ENCODE measurements at places on chromosomes 13 and 19.

DNA sequence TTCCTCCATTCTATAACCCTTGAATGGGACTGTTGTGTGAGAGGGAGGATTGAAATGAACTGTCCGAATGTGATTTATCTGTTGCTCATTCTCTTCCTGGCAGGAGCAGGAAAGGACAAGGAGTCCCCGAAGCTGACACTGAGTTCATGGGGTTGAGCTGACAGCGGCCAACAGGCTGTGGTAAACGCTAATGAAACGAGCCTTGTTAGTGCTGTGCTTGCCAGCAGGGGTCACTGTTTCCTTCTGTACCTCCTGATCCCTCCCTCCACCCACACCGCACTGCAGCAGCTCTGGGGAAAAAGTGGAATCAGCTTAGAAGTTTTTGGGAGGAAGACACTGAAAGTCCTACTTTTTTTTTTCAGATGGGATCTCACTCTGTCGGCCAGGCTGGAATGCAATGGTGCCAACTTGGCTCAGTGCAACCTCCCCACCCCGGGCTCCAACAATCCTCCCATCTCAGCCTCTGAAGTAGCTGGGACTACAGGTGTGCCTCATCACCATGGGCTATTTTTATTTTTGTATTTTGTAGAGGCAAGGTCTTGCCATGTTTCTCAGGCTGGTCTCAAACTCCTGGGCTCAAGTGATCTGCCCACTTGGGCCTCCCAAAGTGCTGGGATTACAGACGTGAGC, 6.7 kb upstream of the ZNF761 start:
- DNase-seq: peak; percentile 92

DNA sequence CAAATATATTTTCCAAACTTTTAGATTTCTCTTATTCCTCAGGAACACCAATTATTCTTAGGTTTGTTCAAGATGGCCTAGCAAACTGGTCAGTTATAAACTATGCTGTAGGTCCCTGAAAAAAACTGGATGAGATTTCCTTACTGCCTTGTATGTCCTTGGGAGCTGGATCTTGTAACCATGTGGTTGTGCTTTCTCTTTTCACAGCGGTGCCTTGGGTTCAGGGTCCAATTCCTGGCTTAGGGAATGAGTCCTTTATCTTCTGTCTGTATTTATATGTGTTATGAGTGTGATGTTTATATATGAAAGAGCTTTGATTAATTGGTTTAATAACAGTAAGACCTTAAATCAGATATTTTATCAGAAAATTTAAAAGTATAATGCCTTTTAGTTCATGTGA, 23.5 kb upstream of the GRTP1 start:
- no peak for DNase-seq

DNA sequence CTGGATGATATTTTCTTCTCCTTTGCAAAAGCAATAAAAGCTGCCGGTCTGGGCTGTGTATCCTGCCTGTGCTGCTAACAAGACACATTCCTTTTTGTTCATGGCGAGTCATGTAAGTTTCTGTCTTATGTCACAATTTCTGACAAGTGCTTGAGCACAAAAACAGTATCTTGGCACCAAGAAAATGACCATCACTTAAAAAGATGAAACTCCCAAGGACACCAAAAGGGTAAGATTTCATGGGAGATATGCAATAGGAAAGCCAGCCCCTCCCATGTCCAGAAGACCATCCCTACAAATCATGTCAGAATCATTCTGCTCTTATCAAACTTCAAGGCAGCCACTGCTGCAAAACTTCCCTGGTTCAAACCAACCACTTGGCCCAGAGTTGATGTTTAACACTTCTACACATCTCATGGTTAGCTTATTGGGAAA, 375.4 kb upstream of the ZNF507 start:
- no peak for DNase-seq

- no peak for DNase-seq
Observed at GRCh38 chr19:53897459-53897858, 11.6 kb upstream of the CACNG7 start.
